ENCODE measurements at places on chromosomes 6 and 20.
A peak's percentile ranks its signal among the peaks of the same experiment; 100 is the strongest.

- DNase-seq, result peak; percentile 76
Measured at GRCh38 chr6:154404791-154405400, 48.3 kb upstream of the IPCEF1 start.

DNA sequence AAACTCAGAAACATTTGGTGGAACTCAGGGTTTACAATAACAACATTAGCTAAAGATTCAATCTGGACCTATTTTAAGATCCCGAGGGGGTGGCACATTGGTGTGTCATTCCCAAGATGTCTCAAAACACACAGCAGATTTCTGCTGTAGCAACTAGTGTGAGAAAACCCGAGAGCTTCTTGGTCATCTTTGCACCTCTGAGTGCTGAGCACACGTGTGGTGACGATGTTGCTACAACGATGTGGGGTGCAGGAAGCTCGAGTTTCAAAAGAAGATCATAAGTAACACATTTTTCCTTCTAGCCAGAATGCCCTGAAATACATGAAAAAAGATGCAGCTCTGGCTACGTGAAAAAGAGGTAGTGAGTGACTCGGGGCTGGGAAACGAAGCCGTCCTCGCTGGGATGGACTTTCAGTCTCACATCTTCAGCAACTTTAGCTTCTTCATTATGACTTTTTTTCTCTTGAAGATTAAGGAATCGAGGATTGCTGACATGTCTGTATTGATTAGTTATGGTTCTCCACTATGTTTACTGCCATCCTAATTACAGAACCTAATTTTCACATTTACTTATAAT is 1.5 kb downstream of the RAMACL start:
- DNase-seq, result no peak

DNA sequence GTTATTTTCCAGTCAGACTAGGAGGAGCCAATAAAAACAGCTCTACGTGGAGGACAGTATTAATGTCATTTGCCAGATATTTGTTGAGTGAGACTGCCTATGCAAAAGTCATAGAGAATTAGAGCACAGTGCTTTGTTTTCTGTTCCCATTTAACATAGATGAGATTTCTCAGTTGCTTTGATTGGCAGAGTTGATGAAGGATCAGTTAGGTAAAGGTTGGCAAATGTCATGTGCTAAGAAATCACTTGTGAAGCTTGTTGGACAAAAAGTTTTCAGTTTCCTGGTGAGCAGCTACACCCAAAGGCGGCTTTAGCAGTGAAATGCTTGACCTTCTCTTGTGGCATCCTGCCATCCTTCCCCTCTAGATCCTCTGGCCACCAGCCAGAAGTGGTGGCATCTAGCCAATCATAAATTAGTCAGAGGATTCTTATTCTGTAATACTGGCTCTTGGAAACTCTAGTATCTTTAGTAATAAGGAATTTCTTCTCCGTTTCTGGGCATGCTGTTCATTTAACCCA is 37.0 kb downstream of the BCKDHB start:
- peak; percentile 95 for DNase-seq

DNA sequence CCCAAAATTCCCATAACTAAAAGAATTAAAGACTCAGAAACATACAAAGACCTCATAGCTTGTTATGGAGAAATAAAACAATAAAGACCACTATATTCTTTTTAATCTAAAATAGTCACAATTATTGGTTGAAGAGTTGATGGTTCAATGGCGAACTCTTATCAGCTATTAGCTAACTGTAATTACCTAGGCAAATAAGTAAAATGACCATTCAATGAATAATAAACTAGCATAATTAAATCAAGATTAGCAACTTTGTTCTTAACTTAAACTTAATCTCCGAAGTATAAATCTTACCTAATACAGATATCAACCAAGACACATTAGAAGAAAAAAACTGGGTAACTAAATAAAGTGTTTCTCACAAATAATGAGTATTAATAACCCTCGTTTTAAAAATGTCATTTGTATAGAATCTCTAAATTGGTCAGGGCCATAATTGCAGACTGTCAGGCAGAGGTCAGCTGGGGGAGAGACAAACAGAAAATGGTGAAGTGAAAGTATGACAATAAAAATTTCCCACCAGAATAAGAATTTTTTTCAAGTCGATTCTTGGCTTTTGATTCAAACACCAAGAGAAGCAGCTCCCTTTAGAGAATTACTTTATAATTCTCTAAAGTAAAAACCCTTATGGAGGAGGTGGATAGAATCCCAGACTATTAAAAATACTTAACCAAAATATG is 1.7 kb downstream of the FKBP5 start:
- no peak for DNase-seq

DNA sequence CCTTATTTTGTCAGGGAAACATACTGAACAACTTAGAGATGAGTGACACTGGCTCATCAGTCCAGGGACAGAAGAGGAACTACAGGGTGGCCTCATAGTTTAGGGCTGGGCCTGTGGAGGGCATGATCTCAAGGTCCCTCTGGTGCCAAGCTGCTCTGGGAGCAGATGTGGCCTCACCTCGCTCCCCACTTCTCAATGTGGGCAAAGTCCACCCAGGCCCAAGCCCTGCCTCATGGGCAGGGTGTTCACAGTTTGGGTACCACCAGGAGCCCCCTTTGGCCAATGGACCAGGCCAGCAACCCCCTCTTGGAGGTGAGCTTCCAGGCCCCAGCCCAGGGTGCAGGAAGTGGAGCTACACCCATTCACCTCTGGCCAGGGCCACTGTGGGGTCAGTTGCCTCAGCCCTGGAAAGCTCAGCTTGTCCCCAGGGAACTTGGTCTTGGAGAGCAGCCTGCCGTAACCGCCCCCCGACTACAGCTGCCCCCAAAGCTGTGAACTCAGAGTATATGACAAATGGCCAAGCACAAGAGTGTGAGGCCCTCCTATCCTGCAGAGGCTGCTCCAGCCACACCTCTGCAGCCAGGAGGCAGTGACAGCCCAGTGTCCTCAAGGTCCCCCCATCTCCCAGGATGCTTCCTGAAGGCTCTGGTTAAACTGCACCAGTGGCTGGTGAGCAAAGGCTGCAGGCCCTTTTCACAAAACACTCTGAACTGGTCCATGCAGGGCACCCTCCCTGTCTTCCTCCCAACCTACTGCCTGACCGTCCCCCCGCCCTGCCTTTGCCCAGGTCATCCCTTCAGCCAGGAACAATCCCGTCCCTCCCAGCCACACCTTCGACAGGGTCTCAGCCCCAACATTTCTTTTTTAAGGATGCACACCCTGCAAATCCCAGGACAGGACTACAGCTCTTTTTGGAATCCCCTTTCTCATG is 3.6 kb downstream of the ADISSP start:
- DNase-seq, result no peak

- DNase-seq, result no peak
Measured at GRCh38 chr6:110512991-110513390, 36.6 kb upstream of the SLC22A16 start.

DNA sequence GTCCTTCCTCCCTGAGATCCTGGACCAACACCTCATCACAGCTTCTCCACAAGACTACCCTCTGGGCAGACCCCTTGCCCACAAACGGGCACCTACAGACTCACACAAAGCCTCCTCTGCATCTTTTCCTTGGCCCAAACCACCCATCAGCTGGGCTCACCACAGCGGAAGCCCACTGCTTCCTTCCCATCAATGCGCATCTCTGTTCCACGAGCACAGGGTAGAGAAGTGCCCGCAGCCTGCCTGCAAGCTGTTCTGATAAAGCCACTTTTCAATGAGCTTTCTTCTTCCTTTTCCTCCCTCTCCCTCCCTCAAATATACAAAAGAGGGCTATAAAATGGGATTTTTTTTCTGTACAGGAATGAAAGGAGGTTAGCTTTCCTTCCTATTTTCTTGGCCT is 111.2 kb downstream of the NFATC2 start:
- DNase-seq, result no peak

DNA sequence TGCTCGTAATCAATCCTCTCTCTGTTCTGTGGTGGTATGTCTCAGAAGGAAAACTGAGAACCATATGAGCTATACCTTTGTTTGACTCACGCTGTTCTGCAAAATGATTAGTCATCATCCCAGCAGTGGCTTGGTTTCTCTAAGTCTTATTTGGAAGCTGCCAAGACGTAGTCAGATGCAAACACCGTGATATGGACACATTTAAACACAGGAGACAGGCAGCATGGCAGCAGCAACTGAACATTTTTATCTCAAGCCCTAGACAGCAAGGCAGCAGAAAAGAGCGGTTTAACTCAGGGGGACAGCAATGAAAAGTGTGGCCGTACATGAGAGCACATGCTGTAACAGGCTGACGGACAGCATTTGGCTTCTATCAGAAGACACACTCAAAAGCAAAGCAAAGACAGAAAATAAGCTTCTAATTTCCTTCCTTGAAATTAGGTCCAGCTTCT is 1295.1 kb downstream of the EPHA7 start:
- no peak for DNase-seq

DNA sequence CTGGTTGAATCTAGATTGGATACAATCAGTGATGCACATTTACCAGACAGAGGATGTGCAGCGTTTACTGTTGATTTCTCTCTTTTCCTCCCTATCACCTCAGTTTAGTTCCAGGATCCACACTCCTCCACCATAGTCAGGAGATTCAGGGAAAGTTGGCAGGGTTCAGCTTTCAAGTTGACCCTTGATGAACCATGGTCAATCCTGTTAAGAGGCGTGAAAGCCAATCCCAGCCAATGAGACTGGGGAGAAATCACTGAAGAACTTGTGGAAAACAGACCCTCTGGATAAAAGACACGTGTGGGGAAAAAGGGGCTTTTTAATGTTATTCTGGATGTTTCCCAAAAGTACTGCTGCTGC is 19.2 kb upstream of the SCP2D1 start:
- DNase-seq, result no peak

DNA sequence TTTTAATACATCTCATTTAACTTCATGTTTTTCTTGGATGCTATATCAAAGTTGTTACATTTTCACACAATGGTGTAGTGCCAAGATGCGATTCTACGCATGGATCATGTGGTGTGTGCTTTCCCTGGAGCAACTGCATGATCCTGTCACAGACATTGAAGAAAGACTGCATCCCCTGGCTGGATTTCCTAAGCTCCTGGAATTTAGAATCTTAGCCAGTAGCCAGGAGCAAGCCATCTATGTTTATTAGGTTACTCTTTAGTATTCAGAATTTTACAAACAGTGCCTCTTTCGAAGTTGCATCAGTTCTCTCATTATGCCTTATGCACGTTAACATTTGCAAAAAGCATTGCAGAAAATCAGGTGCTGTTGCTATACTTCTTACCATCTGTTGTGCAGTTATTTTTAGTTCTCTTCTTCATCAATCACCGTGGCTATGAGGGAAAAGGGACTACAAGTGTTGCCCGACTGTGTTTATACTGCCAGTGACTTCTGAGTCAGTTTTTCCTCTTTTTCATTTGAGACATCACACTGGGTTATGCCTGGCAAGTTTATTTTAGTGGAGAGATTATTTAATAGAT is 584.2 kb downstream of the BCKDHB start:
- peak; percentile 31 for DNase-seq

GRCh38 chr6:41374618-41375590 is 39.5 kb downstream of the NCR2 start:
- DNase-seq, result no peak

DNA sequence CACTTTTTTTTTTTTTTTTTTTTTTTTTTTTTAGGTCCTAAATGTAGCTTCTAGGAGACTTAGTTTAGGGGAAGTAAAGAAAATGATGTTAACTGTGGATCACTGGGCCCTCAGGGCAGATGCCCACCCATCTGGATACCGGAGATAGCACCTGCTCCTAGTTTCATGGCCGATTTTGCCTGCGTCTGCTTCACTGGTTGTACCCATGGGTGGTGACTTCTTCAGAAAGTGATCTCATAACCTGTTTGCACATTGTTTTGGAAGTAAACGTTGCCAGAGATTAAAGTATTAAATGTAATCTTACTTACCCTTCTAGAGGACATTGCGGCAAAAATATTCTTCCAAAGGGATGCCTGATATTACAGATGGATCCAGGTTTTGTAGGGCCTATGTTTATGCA is 79.8 kb upstream of the SGK1 start:
- DNase-seq, result no peak

DNA sequence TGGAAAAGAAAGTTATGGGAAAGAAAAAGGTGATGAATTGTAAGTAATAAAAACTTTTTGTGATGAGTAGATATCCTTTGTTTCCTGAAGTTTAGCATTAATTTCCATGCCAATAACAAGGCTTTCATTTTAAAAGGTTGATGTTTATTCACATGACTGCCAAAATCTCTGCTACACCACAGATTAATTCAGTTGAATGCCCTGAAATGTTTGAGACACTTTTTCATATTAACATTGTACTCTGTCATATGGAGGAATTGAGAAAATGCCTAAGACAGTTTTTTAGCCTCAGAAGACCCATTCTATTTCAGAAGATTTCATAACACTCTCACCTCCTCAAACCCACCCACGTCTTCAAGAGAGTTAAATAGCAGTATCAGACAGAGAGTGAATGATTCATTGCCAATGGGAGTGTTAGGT is 115.5 kb downstream of the ADGRG6 start:
- DNase-seq, result no peak

DNA sequence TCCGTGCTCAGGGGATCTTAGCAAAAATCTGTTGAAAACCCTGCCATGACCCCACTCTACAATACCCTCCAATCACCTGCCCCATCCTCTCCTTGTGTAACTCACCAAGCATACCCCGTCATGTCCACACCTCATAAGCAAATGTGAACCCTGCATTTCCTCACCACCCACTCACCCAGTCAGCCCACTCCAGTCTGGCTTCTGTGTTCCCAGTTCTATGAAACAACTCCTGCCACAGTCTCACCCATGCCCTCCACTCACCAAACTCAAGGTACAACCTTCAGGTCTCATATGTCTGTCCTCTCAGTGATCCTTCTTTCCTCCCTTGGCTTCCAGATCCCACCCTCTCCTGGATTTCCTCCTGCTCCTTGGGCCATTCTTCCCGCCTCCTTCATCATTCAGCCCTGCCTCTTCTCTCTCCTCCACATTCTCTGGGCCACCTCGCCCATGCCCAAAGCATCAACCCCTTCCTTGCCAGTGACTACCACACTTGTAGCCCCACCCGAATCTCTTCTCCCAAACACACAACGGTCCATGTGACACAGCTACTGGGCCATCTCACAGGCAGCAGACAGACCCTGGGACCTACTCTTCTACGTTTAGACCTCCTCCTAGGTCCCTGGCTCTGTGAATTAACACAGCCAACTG is 8.8 kb downstream of the DDRGK1 start:
- DNase-seq, result no peak

GRCh38 chr20:51306081-51306480 is 236.4 kb downstream of the NFATC2 start:
- DNase-seq, result no peak

Measured in EL (cell line).